ENCODE measurements at places on chromosomes 6 and 20.

GRCh38 chr6:69937402-69938136 is 71.2 kb downstream of the COL19A1 start:
- DNase-seq, result no peak

GRCh38 chr6:32947552-32948465 is 5.1 kb downstream of the HLA-DMA start:
- DNase-seq, result no peak

GRCh38 chr6:134063121-134063965 is 10.9 kb upstream of the SLC2A12 start:
- DNase-seq, result no peak

DNA sequence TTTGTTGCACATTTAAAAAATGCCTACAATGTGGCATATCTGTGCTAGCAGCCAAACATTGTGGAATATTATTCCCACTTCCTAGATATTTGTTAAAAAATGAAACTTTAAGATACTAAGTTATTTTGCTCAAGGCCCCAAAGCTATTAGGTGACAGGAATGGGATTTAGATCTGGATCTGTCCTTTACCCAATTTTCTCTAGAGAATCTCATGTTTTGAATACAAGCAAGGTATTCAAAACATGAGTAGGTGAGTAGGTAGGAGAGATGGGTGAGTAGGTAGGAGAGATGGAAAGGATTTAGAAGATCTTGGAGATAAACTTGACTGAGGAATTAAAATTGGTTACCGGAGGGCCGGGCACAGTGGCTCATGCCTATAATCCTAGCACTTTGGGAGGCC is 61.2 kb upstream of the AKIRIN2 start:
- no peak for DNase-seq

- no peak for DNase-seq
These were observed 118.3 kb downstream of the KCNQ5 start for GRCh38 chr6:72740135-72740534.

- no peak for DNase-seq
These were observed 186.9 kb downstream of the ZFP64 start for GRCh38 chr20:52004715-52005114.

- no peak for DNase-seq
These were observed 9.3 kb downstream of the BMP5 start for GRCh38 chr6:55866128-55866527.

- DNase-seq, result no peak
These were observed 12.7 kb downstream of the EXOC2 start for GRCh38 chr6:680251-680650.

GRCh38 chr6:3208098-3208774 is 19.2 kb downstream of the TUBB2B start:
- no peak for DNase-seq

- DNase-seq, result no peak
These were observed 58.8 kb upstream of the CNKSR3 start for GRCh38 chr6:154569156-154569862.

GRCh38 chr6:34568341-34569201 is 12.4 kb upstream of the SPDEF start:
- no peak for DNase-seq

- DNase-seq, result no peak
These were observed 60.4 kb downstream of the FOXO3 start for GRCh38 chr6:108621117-108621516.

All from stimulated activated CD8-positive, alpha-beta memory T cell treated with anti-CD3 and anti-CD28 coated beads, Interleukin-4, amount 100 ng/mL, for 1 hour (primary cell).